HT-29 (cell line): ENCODE measurements at places on chromosomes 11 and 22. TPM values are rescaled to one million over a fixed set of nuclear protein-coding genes. Genes with fewer than 3 reads are reported as not detected.
A peak's percentile ranks its signal among the peaks of the same experiment; 100 is the strongest.

- no peak for DNase-seq
Measured at GRCh38 chr11:35318977-35319925, 100.1 kb downstream of the SLC1A2 start.

GSTT2B gene
- 0.70 and 0.89 TPM in 2 replicates for total RNA-seq

GRCh38 chr11:115759622-115760460 lies 255.6 kb upstream of the CADM1 start:
- DNase-seq = no peak

- DNase-seq = no peak
Measured at GRCh38 chr11:12832480-12833224, 158.4 kb downstream of the TEAD1 start.

GRCh38 chr11:102599642-102600261 lies 25.4 kb downstream of the MMP20 start:
- peak; percentile 97 for DNase-seq

CTSC gene
- 91.1 and 93.5 TPM in 2 replicates for total RNA-seq

GRCh38 chr22:46815132-46815531 lies 52.7 kb downstream of the TBC1D22A start:
- no peak for DNase-seq

TNNT3 gene
- total RNA-seq = 0.23 TPM in 1 of 2 replicates, not detected in the other

MAJIN gene
- total RNA-seq = not detected in 2 replicates

- DNase-seq = no peak
Measured at GRCh38 chr11:48170241-48171233, 46.1 kb upstream of the OR4B1 start.
